ENCODE measurements at places on chromosomes 12 and 14.

DNA sequence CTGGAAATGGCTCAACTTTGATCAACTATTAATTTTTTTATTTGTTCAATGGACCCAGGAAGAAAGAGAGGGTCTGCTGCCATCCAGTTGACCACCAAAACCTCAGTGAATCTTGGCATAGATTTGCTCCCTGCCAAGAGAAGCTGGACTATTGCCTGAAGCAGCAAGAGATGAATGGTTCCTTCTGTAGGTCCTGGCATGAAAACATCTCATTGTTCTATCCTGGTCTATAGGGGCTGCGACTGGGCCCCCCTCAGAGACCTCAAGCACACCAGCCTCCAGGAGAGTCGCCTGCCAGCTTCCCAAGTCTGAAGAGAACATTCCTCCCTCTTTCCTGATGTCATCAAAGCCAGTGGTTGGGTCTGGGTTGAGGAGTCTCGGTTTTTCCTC, 204.9 kb downstream of the TMX1 start:
- no peak for DNase-seq

DNA sequence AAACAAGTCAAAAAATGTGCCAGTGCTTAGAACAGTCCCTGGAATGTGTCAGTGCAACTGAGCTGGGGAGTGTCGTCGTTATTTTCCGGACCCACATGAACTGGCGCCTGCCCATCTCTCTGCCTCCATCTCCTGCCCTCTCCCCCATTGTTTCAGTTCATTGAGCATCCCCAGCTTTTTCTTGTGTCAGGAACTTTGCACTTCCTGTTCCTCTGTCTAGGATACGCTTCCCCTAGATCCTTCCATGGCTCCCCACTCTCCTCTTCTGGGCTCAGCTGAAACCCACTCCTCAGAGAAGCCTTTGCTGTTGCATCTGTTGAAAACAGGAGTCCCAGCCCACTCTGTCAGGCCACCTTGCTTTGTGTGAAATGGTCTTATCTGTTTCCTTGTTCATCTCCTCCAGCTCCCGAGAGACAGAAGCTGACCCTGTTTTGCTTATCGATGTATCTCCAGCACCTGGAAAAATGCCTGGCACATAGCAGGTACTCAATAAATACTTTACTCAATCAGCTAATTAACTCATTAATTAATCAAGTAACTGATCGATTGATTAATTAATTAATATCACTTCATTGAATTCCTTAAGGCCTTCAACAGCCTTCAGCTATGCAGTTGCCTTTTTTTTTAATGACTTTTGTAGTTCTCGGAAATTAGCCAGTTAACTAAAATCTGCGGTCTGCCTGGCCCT, 2.7 kb upstream of the SCARB1 start:
- no peak for DNase-seq

- peak; percentile 68 for DNase-seq
Observed at GRCh38 chr12:121773011-121773777, 20.3 kb downstream of the RHOF start.

DNA sequence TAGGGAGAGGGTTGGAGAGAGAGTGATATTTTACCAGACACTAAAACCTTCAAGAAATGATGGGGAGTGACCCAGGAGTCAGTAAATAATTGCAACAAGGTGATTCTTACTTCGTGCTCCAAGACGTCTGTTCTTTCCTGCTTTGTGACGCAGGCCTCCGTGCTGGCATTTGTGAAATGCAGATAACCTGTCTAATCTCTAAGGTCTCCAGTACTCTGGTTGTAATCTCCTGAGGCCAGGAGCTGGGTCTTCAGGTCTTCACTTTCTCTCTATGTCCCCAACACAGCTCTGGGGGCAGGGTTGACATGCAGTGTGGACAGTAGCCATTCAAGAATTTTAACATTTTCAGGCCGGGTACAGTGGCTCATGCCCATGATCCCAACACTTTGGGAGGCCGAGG, 53.1 kb downstream of the CD9 start:
- no peak for DNase-seq

DNA sequence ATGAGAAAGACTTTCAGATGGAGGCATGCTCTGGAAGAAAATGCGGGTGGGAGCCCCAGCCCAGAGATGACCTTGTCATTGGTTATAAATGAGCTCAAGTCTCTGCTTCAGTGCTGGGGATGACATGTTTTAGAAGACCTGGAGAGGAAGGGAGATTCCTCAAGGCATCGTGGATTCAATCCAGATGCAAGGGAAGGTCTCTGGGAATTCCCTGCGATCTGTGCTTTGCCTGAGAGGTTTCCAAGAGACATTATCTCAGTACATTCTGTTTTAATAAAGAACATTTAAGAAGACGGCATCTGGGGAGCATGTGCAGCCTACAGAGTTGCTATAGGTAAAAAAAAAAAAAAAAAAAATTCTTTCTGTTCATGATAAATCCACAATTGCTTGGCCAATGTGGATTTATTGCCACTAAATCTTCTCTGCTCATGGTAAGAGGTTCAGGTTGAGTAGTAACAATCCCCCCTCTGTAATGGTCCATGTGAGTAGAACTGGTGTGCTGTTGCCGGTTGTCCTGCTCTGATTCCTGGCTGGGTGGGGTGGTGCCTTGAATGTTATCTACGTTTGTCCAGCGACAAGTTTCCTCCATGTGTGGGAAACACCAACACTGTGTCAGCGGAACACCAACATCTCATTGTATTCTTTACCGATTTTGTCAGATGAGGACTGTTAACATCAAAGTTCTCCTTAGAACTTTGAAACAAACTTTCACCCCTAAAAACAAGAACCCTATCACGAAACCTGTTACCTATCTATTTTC, 230.0 kb downstream of the MSRB3 start:
- DNase-seq = no peak

- peak; percentile 12 for DNase-seq
Observed at GRCh38 chr12:49985981-49986380, 13.2 kb downstream of the AQP6 start.

DNA sequence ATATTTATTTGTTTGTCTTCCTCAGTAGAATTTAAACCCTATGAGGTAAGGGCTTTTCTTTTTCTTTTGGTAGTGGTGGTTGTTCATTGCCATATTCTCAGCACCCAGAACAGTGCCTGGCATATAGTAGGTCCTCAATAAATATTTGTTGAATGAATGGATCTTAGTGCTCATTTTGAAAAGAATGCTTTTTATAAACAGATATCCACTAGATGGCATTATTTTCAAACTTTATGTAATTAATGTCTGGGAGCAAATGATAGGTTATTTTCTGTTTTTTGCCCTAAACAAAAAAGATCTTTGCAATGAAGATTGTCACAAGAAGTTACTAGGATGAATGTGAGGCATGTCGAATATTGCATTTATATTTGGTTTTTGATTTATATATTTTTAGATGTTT, 64.1 kb downstream of the RAD51B start:
- peak; percentile 35 for DNase-seq

DNA sequence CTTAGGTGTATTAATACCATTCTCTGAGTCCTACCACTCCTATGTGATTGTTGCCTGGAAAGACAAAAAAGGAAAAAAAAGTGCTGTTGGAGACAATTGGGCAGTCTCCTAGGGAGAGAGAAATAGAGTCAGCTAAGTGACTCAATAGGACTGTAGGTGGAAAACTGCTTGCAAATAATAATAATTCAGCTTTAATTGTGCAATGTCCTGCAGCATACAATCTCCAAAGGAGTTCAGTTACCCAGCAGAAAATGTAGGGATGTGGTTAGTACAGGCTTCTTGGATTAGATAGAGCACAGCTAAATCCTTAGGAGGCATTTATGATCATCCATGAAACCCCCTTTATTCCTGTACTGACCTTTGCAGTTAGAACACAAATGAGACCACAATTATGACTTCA, 3.0 kb upstream of the SRSF9 start:
- DNase-seq = no peak

- no peak for DNase-seq
Observed at GRCh38 chr14:22980672-22981089, 1.7 kb downstream of the AJUBA start.

DNA sequence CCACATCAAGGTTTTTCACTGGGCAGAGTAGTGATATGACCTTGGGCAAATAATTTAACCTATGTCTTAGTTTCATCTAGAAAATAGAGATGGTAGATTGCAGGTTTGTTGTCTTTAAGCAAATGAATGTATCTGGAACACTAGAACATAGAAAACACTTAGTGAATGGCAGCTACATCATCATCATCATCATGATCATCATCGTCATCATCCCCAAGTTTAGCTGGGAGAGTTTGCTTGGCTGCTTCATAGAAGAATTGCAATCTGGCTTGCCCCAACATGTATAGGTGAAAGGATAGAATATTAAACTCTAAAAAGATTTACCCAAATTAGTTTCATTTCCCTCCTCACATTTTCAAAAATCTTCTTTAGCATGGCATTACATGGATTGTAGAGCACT, 91.3 kb upstream of the TMEM260 start:
- DNase-seq = no peak

GRCh38 chr12:97131220-97131981, 224.3 kb downstream of the NEDD1 start:
- DNase-seq = no peak

DNA sequence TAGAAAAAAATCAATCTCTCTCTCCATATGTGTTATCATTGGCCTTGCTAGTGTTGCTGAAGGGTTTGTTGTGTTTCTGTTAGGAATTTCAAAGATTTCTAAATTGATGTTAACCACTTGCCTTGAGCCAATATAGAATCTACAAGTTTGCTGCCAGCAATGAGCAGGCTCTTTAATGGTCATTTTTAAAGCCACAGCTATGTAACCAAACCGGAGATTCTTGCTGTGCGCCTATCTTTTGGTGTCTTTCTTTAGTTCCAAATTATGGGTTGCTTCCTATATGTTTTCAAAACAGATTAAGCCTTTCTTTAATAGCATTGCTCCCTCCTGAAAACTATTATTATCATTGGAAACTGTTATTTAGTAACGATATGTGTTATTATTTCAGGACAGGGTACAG, 545.7 kb downstream of the DIO2 start:
- DNase-seq = no peak

GRCh38 chr14:69077841-69078240, 75.1 kb downstream of the DCAF5 start:
- no peak for DNase-seq

- peak; percentile 87 for DNase-seq
Observed at GRCh38 chr14:105294142-105294597, 6.6 kb downstream of the BRF1 start.

GRCh38 chr12:41972598-41972997, 172.1 kb downstream of the GXYLT1 start:
- DNase-seq = no peak

- no peak for DNase-seq
Observed at GRCh38 chr14:68824517-68825347, 31.9 kb upstream of the ZFP36L1 start.

- no peak for DNase-seq
Observed at GRCh38 chr12:56581418-56582145, 48.5 kb downstream of the BAZ2A start.

DNA sequence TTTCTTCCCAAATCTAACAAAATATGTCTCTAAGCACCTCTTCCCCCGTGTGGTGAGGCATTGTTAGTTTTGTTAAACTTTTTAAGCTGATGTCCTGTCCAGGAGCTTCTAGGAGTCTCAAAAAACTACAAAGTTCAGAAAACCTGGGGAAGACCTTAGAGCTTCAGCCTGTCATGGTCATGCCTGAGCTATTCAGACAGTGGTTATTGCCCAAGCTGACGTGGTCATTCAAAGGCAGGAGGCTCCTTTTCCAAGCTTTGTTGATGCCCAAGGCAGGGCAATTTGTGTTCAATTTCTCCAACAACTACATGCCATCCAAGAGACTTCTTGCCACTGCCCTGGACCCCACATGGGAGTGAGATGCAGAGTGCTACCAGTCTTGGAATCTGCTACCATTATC, 5.8 kb upstream of the LYZ start:
- no peak for DNase-seq

All from NCI-H2171 treated with DMSO at 0.1 percent for 48 hours (cell line).